NCI-H460 (cell line): ENCODE measurements at places on chromosomes 11 and 22.

- no peak for DNase-seq
Measured at GRCh38 chr11:1307998-1308742, 1.3 kb downstream of the TOLLIP start.

GRCh38 chr11:26162291-26162690 lies 169.6 kb upstream of the ANO3 start:
- no peak for DNase-seq

DNA sequence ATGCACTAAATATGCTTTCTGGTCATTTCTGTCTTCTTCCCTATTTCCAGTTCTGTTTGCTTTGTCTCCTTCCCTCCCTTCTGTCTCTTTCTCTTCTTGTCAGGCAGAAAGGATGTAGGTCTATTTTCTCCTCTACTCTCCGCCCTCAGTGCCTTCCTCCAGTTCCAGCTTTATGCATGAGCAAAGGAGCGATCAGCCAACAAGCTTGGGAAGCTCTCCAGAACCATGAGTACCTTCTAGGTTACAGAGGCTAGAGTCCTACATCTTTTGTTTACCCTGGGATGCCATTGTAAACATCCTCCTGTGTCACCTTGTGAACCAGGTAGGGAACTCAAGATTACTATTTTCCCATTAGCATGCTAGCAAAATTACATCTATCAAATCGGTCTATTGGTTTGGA lies 7.9 kb upstream of the SPON1 start:
- DNase-seq: no peak

DNA sequence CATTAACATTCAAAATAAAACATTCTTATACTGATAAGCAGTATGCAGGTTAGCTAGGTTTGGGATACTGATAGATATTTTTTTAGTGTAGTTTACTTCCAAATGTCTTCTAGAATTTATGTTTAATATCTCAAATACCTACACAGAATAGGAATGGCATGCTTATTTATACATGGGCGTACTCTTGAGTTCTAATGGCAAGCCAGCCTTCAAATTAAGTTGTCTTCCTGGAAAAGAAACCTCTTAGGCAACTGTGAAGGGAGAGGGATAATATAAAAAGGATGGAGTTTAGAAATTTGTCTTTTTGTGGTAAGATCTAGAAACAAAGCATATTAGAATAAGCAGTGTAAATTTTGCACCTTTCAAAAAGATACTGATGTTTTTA lies 65.4 kb downstream of the MTMR3 start:
- no peak for DNase-seq

DNA sequence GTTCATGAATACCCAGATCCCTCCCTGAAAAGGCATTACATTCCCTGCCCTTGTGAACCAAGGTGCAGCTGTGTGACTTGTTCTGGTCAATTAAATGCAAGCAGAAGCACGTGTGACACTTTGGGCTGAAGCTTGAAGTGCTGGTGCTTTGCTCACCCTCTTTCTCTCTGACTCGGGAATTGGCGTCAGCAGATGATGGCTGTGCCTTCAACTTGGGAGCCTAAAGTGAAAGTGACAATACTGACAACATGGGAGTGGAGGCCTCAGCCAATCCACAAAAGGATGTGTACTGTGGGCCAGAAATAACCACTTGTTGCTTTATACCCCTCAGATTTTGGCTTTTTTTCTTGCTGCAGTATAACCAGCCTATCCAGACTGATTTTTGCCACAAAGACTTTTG lies 148.3 kb upstream of the THY1 start:
- DNase-seq: no peak

GRCh38 chr22:36386351-36386899 lies 1.3 kb downstream of the MYH9 start:
- DNase-seq: no peak

GRCh38 chr11:9758637-9759518 lies 95.0 kb downstream of the SWAP70 start:
- DNase-seq: peak; percentile 55

DNA sequence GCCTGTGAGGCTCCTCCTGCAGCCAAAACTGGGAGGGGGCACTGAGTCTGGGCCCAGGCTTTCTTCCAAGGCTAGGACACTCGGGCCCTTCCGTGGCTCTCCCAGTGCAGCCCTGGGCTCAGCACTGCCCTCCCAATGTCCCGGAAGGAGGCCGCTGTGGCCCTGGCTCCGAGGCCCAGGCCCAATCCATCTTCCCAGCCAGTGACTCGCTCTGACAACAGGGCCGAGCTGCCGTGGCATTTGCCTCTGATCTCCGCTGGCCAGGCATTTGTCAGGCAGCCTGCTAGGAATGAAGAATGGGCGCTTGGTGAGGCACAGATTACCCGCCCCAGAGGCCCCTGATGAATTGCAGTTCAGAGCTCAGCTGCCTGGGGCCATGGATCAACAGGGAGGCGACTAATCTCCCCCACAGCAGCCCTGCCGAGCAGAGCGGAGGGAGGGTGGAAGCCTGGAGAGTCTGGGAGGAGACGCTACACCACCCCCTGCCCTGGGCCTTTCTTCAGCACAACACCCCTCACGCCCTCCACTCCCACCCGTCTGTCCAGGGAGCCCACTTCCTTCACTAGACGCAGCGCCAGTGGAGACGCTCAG lies 8.3 kb downstream of the FXYD2 start:
- DNase-seq: no peak

DNA sequence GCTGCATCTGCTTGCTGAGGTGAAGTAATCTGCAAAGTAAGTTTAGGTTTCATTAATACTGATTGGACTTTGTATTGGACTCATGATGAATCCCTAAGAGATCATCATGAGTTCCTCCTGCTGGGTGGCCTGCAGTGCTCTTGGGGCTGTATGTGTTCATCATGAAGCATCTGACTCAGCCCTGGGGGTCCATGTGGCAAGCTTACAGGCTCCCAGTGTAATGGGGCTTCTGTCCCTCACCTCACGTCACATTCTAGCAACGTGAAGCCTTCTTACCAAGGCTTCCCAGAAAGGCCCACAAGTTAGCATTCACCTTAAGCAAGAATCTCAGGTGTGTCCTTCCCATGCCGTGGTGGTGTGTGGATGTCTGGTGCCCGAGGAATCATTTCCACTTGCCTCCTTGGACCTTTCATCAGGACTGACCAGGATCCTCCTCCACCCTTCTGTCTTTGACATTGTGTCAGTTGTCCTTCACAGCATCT lies 23.7 kb downstream of the CRKL start:
- DNase-seq: no peak

GRCh38 chr22:47221840-47222615 lies 459.6 kb downstream of the TBC1D22A start:
- DNase-seq: no peak

- no peak for DNase-seq
Measured at GRCh38 chr11:1259561-1259960, 36.7 kb downstream of the MUC5B start.

DNA sequence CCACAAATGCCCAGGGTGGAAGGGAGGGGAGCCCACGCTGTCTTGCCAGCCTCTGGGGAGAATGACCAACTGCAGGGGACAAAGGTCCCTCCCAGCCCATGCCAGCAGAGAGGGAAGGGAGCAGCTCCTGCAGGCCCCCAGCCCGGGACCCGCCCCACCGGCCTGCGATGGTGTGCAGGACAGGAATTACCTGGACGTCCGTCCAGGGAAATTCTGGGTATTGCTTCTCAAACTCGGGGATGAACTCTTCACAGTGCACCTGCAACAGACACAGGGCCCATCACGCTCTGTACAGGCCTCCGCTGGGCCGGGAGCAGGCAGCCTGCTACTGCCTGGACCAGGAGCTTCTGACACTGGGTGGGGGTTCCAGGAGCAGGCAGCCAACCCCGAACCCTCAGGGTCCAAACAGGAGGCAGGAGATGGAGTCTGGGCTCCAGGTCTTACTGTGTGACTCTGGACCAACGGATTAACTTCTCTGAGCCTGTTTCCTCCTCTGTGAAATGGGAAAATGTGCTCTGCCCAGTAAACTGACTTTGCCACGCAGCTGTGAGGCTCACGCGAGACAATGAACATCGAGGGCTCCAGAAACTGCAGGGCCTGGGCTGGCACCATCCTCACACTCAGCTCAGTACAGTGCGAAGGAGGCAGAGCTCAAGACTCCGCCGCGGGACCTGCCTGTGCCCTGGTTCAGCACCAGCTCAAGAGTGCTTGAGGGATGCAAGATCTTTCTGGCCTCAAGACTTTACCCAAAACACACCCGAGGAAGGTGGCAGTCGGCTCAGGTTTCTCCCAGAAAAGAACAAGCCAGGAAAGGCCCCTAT lies 17.4 kb downstream of the TTLL12 start:
- no peak for DNase-seq

GRCh38 chr22:46598737-46599424 lies 21.3 kb upstream of the GRAMD4 start:
- no peak for DNase-seq

- no peak for DNase-seq
Measured at GRCh38 chr11:65503368-65503948, 4.6 kb downstream of the MALAT1 start.

GRCh38 chr11:119533921-119534736 lies 111.2 kb upstream of the THY1 start:
- DNase-seq: peak; percentile 30

DNA sequence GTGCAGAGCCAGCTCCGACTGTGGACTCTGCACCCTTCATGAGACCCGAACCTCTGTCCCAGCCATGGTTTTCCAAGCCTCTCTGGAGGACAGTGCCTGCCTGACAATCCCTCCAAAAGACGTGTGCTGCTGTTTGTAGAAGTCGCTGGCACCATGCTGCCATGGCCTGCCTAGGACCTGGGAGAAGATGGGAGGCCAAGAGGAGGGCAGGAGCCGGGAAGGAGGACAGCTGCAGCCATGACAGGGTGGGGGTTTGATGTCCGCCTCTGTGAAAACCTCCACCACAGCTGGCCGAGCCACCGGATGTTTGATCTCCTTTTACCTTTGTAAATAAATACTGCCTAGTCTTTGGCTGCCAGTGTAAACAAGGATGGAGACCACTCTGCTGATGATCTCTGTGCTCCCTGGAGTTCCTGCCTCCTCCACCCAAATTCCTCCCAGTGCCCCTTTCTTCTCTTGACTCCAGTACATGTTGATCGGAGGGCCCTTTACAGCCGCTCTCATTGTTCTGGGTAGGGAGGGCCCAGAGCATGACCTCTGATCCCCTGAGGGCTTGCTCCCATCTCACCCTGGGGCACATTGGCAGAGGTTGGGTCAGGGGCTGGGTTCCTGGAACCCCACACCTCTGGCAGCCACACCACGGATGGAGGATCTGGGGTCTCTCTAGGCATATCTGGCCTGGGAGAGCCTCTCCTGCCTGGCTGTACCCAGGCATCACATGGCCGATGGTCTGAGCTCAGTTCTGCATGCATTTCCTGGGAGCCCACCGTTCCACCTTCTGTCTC lies 66.9 kb downstream of the BCR start:
- no peak for DNase-seq
